Fibroblast of the conjunctiva (primary cell): ENCODE measurements at places on chromosomes 4 and X.

DNA sequence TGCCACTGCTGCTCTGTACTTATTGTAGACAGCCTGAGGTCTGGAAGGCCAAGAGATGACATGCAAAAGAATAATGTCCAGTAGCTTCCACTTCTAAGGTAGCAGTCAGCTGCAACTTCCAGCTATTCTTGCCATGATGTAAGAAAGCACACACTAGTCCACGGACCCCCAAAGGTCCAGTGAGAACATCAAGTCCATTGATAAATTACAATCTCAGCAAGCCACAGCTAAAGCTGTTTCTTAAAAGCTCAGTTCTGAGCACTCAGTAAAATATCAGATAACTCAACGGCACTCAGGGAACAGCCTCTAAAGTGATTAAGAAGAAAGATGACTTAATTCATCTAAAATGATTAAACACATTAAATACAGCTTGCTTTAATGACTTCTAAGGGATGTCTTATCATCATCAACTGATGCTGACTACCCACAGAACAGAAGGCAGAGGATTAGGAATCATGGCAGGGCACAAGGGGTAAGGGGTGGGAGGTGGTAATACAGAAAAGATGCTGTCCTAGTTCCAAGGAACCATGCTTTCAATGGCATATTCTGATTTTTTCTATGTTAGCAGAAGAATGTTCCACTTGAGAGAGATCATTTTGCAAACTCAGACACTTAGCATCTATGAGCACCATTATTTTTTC is 99.1 kb upstream of the CBR4 start:
- DNase-seq = no peak

DNA sequence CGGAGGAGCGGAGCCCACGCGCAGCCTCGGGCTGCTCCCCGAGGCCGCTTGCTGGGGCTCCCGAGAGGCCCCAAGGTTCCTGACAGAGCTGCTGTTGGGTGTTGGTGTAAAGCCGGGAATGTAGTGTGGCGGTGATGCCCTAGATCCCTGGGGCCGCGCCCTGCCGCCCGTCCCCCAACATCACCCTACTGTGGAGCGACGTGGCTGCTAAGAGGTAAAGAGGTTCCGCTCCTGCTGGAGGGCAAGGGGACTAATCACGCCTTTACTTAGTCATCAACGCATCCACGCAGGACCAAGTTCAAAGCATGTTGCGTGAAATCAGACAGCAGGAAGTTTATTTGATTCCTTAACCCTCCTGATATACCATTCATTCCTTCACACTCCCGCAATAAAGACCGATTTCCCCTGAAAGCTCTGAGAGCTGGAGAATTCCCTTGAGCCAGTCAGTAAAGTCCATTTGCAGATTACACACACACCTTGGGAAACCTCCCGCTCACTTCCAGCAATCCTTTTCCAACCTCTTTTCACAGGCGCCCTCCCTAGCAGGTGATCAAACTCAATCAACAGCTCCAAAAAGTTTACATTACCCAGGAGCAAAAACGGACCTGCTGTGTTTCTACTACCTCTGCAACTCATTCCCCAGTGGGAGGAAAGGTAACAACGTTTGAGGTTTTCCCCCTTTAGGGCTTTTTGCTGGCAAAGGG is 579 bp upstream of the GABRA2 start:
- DNase-seq = no peak

GRCh38 chrX:19576742-19577141 is 61.4 kb upstream of the MAP3K15 start:
- DNase-seq = no peak

- DNase-seq = no peak
Measured at GRCh38 chr4:10643600-10644425, 40.8 kb downstream of the CLNK start.

- no peak for DNase-seq
Measured at GRCh38 chr4:10619855-10620254, 64.7 kb downstream of the CLNK start.

GRCh38 chrX:14832586-14832985 is 40.3 kb downstream of the FANCB start:
- DNase-seq = no peak

DNA sequence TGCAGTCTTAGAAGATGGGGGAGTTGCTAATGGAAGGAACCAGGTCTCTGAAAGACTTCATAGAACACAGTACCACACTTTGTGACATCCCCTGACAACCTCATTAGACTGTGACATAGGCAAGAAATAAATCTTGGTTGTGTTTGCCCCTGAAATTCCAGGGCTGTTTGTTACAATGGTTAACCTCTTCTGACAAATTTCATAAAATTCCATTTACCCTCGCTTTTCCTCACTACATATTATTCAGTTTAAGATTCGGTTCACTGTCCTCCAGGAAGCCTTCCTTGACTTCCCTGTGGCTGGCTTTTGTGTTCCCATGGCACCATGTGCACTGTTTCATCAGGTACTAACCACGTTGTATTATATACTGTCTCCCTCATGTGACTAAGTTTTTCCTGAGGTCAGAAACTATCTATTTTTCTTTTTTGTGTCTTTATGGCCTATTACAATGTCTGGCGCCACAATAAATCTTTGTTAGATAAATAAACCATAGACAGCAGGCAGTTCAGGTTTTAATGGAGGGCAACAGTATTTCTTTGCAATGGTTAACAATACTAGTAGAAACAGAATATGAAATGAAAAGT is 54.2 kb downstream of the ATXN3L start:
- no peak for DNase-seq

DNA sequence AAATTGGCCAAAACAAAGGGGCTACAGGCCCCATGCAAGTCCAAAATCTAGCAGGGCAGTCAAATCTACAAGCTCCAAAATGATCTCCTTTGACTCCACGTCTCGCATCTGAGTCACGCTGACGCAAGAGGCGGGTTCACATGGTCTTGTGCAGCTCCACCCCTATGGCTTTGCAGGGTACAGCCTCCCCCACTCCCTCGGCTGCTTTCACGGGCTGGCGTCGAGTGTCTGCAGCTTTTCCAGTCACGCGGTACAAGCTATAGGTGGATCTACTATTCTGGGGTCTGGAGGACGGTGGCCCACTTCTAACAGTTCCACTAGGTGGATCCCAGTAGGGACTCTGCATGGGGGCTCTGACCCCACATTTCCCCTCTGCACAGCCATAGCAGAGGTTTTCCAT is 99.2 kb upstream of the KCNIP4 start:
- no peak for DNase-seq

GRCh38 chrX:48071986-48072605 is 656 bp upstream of the ZNF630 start:
- DNase-seq = no peak

DNA sequence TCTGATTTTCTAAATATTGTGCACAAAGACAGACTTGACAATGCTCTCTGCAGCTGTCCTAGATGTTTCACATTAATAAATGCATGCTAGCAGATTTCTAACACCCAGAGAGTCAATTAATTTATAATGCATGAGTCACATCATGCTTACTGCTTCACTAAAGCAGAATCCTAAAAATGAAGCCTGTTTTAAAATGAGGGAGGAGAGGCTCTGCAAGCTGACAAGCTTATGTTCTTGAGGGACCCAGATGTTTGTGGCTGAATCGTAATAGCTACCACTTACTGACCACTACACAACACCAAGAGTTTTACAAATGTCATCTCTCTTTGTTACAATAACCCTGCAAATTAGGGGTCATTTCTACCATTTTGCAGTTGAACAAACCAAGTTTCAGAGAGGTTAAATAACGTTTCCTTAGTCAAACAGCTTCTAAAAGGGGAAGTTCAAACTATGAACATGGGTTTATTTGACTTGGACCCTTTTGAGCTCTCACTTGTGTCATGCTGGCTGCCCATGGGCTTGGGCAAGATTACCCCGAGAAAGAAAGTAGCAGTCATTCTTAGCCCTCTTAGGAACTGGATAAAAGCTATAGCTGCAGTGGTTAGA is 262.7 kb upstream of the ETNPPL start:
- DNase-seq = no peak

DNA sequence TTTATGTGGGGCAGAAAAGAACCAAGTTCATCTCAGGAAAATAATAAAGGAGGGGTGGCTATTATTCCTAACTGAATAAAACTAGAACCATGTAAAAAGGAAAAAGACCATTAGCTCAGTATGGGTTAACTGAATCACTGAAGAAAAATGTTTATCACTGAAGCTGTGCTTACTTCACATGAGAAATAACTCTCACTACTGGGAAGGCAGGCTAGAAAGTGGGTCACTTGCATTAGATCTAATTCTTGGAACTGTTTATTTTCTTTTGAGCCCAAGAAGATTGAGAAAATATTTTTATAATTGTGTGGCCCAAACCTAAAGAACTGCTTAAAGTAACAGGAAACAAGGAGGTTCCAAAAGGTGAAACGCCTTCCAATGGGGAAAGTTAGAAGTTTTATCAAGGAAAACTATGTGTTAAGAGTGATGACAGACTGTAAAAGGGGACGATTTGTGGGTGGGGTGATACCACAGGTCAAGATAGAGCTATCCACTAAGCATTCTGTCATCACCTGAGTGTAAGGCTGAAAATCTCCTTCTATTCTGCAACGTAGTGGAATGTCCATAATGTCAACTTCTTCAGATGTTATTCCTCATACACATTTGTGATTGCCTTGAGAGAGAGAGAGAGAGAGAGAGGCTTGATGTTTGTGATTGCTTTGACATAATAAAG is 1083.5 kb downstream of the PCDH7 start:
- no peak for DNase-seq

GRCh38 chr4:186307916-186308315 is 41.9 kb downstream of the F11 start:
- no peak for DNase-seq

DNA sequence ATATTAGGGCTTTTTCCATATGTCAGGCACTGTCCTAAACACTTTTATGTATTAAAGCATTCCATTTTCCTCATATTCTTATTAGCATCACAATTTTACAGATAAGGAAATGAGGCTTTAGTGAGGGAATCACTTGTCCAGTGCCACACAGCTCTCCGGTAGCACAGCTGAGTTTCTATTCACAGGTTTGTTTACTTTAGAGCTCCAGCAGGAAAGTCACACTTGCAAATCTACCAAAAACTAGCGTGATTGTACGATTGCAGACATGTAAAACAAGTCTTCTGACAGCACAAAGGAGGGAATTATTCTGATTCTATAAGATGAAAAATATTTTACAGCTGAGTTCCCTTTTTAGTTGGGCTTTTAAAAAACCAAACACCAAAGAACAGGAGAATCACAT is 472.1 kb downstream of the TMA16 start:
- DNase-seq = no peak

DNA sequence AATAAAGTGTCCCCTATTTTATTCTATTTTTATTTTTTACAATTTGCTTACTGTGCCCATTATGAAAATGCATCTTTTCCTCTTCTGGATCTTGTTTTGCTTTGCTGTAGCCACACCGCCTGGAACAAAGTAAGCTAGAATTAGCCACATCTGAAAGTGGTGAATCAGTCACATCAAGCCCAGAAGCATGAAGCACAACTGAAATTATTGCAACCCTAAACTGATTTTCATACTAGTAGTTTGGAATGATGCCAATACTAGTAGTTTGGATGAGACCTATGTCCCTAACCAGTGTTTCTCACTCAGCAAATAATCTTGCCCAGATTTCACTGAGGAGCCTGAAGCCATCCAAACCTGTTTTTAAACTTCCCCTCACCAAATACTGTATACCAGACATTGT is 303.0 kb downstream of the EPHA5 start:
- DNase-seq = no peak

DNA sequence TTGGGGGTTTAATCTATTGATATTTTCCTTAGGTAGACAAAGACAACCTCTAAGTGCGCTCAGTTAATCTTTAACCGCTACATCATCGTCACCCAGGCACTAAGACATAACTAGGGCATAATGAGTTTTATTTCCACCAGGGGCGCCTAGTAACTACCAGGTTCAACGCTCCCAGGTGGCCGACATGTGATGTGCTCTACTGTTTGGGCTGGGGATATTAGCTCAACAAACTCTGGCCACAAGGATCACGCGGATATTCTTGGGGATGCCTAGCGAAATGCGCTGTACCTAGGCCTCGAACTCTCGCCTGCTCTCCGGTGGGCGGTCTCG is 915 bp upstream of the RAB33B start:
- DNase-seq = no peak

- DNase-seq = peak; percentile 37
Measured at GRCh38 chrX:46376246-46376885, 168.9 kb downstream of the ZNF674 start.

DNA sequence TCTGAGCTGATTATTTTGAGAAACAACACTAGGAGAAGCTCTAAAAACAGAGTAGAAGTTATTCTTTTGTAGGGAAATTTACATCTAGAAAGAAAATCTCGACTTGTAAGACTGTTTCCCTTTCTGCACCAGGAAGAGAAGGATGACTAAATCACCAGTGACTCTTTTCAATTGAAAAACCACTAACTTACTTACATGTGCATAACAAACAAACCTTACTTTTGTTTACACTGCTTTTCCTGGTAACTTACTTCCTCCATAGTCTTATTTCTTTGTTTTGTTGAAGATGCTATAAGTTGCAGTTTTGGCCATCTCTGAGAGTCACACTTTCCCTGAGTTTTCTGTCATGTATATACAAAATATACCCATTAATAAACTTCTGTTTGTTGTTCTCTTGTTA is 293.6 kb upstream of the FAT4 start:
- no peak for DNase-seq

DNA sequence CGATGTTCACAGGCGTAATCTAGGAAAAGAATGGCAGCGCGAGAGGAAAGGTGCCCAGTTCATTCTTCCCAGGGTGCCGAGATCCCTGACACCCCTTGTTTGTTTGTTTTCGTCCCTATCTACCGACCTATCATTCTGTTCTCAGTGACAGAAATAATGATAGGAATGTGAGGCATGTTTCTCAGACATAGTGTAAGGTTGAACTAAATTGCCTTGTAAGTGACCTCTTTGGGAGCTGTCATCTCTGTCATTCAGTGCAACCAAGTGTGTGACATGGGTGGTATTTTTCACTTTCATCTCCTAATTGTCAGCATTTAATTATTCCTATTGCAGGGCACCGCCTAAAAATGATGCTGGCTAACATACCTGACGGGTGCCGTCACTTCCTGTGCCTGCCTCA is 24.4 kb downstream of the CLDN22 start:
- DNase-seq = no peak

GRCh38 chr4:2615821-2616220 is 79.4 kb downstream of the FAM193A start:
- no peak for DNase-seq

GRCh38 chr4:2426711-2427275 is 8.0 kb downstream of the CFAP99 start:
- DNase-seq = no peak

DNA sequence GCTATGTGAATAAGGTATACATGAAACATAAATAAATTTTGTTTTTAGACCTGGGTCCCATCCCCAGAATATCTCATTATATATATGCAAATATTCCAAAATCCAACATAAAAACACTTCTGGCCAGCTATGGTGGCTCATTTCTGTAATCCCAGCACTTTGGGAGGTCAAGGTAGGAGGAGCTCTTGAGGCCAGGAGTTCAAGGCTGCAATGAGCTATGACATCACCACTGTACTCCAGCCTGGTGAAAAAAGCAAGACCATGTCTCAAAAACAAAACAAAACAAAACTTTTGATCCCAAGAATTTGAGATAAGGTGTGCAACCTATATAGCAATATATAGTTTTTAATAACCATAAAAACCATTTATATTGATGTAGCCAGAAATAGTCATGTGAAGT is 5.4 kb upstream of the ADGRA3 start:
- DNase-seq = no peak
